HepG2 (cell line): ENCODE measurements at places on chromosomes 12 and 14.

DNA sequence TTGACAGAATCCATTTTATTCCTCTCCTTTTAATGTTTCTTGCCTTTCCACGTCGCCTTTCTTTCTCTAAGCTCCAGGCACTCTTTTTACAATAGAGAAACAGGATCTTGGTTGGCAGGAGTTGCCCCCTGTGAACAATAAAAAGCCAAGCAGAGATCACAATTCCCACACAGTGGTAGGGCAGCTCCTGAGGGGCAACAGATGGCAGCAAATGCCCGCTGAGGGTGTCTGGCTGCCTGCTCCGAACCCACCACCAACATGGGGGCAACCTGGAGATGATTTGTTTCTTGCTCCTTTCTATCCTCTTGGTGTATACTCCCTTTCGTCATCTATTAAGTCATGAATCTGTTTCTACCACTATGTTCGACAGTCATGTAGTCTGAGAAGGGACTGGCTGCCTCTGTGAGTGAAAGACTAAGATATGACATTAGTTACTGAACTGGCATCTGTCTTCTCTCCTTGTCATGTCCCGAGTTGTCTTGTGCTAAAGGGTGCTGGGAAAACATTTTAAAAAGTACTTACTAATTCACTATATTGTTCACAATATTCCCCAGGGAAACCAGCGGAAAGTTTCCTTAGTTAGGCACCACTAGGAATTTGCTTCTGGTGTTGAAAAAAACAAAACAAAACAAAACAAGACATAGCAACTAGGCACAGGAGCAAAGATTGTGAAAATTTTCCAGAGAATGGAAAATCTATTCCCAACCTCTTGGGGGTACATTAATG is 170.1 kb downstream of the STXBP6 start:
- DNase-seq = no peak

DNA sequence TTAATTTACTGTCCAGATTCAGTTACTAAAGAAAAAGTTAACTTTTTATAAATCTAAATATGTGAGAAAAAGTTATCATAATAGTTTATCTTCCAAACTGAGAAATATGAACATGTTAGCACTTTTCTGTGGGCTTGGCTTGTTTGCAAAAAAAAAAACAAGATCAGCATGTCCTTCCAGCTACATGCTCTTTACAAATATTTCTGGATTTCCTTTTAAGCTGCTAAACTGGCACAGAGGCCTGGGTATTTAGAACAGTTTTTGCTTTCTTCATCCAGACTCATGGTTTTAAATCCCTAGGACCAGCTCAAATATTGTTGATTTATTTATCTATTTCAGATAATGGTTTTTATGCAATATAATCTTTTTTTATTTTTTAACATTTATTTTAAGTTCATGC is 1444.5 kb upstream of the FLRT2 start:
- no peak for DNase-seq

DNA sequence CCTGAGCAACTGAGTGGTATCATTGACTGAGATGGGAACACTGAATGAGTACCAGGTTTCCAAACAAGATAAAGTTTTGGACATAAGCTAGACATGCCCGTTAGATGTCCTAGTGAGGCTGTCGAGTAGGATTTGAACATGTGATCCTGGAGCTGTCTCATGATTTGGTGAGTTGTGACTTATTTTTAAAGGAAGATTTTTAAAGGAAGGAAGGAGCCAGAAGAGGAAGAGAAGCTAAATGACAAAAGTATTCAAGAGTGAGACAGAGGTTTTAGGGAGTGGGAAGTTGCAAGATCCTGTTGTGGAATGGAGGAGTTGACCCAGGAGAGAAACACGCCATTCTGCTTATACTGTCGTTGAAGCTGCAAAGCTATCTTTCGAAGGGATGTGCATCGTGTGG is 82.1 kb downstream of the SAMD4A start:
- DNase-seq = no peak

- no peak for DNase-seq
Measured at GRCh38 chr12:51254536-51254935, 15.7 kb downstream of the SMAGP start.

DNA sequence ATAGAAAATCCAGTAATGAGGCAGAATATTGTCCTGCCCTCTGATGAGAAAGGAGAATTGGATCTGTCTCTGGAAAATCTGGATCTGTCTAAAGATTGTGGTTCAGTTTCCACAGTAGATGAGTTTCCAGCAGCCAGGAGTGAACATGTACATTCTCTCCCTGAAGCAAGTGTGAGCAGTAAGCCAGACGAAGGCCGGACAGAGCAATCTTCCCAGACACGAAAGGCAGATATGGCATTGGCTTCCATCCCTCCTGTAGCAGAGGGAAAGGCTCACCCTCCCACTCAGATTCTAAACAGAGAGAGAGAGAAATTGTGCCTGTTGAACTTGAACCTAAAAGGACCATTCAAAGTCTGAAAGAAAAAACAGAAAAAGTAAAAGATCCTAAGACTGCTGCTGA is 31.4 kb downstream of the PARP11 start:
- no peak for DNase-seq

DNA sequence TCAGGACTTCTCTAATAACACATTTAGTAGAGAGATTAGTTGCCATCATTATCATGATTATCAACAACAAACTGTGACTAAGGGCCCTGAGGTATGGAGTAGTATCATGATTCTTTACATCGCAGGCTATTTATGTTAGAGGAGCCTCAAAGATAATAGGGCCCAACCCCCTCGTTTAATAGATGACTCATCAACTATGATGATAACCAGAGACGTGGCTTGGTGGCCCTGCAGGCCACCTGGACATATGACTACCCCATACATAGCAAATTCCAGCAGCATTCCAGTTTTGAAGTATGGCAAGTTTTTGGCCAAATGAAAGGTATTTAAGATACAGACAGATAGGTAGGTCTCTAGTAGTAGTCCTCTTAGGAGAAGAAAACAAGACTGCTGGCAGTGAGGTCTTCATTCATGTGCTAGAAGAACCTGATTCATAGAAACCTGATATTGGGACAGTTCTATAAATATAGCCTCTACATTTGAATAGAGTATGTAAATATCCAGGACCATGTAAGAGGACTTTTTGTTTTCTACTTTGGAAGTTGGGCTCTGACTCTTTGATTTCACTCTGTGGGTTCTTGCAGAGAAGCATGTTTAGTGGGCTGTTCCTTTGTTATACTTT is 5.6 kb downstream of the RIC8B start:
- DNase-seq = no peak

DNA sequence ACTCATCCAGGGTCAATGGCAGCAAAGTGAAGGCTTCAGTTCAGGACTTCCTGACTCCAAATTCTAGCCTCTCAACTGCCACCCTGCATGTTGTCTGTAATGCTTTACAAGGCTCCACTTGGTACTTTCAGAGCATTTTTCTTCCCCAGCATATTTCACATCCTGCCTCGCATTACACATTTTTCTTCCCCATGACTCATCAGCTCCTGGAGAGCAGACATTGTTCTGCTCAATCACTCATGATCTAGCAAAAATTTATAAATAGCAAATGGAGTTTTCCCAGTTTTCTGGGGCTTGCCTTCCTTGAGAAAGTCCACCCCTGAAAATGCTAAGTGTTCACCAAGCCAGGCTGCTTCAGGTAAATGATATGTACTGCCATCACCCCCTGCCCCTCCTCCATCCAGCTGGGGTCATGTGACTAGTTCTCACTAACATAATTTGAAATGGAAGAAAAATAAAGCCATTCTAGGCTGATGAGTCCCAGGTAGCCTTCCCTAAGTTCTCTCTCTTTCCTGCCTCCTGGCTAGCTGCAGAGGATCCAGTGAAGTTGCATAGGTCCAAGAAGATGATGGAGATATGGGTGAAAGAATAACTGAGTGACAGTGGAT is 69.4 kb downstream of the ARMH4 start:
- DNase-seq = no peak

DNA sequence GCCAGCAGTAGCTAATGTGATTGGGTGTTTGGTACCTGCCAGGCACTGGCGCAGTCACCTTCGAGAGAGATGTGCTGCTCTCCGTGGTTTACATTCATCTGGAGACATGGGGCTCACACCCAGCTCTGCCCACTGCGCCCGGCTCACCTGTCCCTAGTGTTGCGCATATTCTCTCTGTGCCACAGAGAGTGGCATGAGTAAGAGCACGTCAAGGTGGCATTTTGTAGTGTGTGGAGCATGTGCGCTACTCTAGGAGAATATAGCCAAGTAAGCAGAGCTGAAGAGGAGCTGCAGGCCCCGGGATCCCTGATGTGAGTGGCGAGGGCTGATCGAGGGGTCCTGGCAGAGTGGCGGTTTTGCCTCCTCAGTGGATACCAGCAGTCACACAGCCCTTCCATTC is 46.9 kb downstream of the TPCN1 start:
- no peak for DNase-seq

GRCh38 chr12:115384391-115384790 is 700.4 kb upstream of the TBX3 start:
- DNase-seq = no peak

DNA sequence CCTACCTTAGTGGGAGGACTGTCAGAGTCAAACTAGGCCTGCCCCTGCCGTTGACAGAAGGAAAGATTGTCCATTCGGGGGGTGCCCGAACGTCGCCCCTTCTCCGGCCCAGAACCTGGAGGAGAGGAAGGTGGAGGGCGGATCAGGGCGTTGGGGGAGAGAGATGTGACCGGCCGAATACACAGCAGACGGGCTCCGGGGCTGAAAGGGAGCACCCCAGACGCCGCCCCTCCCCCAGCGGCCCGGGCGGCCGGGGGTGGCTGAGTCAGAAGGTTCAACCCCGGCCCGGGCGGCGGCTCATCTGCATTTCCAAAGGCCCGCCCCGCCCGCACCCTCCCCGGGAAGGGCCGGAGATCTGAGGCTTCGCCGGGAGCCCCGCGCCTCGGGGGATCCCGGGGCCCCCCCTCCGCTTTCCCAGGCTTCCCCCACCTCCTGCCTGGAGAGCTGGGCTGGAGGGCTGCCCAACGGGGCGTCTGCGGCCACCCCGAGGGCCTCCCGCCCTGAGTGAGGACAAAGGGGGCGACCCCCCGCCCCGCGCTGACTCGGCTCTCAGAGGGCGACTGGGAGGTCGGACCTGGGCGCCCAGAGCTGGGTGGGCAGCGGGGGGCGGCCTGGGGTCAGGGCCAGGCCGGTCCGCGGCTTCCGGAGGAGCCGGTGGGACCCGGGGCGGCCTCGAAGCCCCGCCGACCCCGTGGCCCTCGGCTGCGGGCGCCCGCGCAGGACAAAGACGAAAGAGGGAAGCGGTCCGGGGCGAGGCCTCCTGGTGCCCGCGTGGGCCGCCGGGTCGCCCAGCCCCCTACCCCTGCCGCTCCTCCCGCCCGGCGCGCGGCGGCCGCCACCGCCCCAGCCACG is 3.7 kb upstream of the SETD1B start:
- DNase-seq = peak; percentile 84

GRCh38 chr12:100158535-100158934 is 15.9 kb upstream of the BLTP3B start:
- no peak for DNase-seq

DNA sequence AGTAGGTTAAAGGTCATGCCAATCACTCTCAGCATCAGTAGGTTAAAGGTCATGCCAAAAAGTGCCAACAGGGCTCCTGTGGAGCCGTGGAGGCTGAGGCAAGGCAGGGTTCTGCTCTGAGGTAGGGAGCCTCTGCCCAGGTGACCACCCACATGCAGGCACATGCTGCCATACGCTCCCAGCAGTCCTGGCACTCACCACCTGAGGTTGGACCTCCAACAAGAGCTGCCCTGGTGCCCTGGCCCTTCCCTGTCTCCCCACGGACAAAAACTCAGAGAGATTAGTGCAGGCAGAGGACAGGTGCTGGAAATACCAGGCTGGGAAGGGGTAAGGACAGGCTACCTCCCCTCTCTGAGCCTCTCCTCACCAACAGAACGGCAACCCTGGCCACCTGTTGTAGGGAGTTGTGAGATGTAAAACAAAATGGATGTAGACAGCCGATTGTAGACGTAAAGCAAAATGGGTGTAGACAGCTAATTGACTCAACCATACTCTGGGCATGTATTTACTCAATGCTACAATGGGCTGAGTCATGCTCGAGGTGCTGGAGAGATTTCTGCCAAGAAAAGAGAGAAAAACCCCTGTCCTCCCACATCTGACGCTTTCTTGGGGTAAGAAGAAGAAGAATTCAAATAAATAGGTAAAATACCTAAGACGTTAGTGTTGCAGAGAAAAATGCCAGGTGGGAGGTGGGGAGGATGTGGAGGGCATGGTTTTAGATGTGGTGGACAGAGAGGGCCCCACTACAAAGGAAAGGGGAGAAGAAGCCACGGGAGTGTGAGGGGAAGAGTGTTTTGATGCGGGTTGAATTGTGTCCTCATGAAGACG is 32.4 kb downstream of the LTBP2 start:
- DNase-seq = peak; percentile 12

- peak; percentile 51 for DNase-seq
Measured at GRCh38 chr12:6039894-6040601, 84.4 kb downstream of the VWF start.

- no peak for DNase-seq
Measured at GRCh38 chr12:40171501-40171900, 53.3 kb upstream of the LRRK2 start.

DNA sequence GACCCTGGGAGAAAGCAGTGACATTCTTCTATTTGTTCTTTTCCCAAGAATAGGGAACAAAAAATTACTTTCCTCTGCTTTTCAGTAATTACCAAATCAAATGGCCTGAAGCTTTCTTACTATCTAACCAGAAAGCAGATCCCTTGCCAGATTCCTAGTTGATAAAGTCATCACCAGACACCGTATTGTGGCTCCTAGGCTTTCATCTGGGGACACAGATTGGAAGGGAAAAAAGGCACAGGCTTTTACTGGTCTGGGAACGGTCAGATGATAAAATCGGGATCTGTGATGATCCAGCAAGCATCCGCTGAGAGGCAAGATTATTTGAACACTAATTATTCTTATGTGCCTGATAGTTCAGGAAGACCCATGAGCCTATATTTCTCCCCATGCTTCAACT is 79.1 kb upstream of the BCL2L14 start:
- DNase-seq = no peak

DNA sequence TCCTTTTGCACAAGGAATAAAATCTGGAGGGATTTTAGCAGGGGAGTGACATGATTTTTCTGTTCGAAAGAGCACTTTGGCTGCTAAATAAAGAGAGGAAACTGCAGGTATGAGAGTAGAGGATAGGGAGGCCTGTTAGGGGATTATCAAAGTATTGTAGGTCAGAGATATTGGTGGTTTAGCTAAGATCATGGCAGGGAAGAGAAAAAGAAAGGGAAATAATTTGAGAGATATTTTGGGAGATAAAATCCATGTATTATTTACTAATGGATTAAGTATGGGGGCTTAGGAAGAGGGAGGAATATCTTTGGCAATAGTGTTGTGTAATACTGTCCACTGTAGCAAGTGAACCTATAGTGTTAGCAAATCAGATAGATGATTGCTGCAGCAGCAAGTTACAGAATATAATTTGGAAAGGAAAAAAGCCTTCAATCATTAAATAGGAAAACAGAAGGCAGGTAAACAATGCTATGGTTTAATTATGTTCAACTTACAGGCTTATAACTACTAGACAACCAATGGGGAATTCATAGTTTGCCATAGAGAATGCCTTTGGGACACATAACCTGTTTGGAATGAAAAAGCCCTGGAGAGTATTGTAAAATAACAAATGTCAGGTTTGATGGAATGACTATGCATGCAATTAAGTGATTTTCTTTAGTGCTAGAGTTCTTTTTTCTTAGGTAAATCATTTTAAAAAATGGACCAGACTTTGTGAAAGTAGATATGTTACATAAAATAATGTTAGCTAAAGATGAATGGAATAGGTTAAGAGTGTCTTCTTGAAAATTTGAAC is 50.5 kb downstream of the ADIPOR2 start:
- peak; percentile 66 for DNase-seq

GRCh38 chr14:65333943-65334687 is 78.4 kb upstream of the FUT8 start:
- DNase-seq = no peak
